ENCODE measurements at places on chromosomes 3 and 15.

- no peak for DNase-seq
These were observed 39.8 kb downstream of the CYP19A1 start for GRCh38 chr15:51298620-51299019.

DNA sequence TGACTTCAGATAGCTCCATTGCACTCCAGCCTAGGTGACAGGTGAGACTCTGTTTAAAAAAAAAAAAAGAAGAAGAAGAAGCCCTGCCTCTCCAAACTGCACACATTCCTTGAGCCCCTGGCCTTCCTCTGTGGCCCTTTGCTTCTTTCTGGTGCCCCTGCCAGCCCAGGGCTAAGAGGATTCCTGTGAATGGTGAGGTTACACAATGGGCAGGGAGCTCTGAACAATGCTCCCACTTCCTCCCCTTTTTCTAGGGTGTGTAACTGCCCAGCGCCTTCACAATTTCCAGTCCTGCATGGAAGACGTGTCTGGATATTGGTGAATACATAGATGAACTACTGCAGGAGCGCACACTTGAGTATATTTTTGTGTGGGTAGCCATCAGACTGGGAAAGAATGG is 3.6 kb upstream of the AMOTL2 start:
- DNase-seq = no peak

- DNase-seq = no peak
These were observed 220.3 kb downstream of the THSD4 start for GRCh38 chr15:71335591-71335990.

DNA sequence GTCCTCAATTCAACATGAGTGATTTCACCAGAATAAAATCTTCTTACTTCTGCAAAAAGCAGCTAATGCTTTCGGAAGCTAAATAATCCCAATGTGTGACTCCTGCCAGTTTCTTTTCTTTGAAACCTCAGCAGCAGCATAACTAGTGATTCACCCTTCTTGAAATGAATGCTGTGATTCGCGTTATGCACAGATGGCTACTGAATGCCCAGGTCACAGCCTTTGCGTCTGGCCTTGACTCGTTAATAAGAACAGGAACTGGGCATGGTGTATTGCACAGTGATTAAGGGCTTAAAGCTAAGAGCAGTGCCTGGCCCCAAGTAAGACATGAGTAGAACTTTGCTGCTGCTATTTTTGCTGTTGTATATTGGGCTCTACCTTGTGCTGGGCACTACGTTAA is 19.0 kb downstream of the CGNL1 start:
- no peak for DNase-seq
